ENCODE measurements at places on chromosomes 6 and 20. TPM values are rescaled to one million over a fixed set of nuclear protein-coding genes. Genes with fewer than 3 reads are reported as not detected.

Gene HLA-DQB1
- 0.90 TPM for total RNA-seq

- no peak for DNase-seq
These were observed 137.3 kb downstream of the STXBP5 start for GRCh38 chr6:147341486-147341885.

- DNase-seq: no peak
These were observed 135.3 kb downstream of the ERMARD start for GRCh38 chr6:169886631-169887227.

Gene C20orf202
- not detected for total RNA-seq

GRCh38 chr6:105372142-105372848 is 30.6 kb downstream of the PREP start:
- DNase-seq: no peak

Gene TBX18
- 63.7 TPM for total RNA-seq

DNA sequence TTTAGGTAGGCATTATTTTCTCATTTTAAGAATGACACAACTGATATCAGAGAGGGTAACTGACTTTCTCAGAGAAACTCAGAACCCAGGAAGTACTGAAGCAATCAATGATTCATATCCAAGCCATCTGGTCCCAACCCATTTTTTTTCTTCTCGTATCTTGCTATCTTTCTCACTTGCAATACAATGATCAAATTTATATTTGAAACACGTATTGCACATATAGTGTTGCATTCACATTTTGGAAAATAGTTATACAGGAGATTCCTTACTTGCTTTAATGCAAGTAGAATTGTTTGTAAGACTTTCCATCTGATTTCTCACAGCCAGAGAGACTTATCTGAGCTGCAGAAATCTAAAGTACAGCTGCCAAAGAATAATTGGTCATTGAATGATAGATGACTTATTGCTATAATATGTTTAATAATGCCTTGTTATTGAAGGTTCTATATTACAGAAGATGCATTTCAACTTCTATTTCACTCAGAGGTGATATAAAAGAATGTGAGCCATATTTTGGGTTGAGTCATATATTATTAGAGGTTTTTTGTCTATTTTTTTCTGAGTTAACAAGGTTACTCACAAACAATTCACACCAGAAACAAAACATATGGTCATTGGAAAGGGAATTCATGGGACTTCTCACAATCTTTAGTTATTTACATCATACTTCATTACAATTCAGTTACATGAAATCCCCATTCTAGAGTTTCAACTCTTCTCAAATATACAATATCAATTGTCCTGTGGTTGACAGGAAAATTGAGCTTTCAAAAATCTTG is 337.5 kb upstream of the CITED2 start:
- no peak for DNase-seq

Gene PSORS1C2
- not detected for total RNA-seq

DNA sequence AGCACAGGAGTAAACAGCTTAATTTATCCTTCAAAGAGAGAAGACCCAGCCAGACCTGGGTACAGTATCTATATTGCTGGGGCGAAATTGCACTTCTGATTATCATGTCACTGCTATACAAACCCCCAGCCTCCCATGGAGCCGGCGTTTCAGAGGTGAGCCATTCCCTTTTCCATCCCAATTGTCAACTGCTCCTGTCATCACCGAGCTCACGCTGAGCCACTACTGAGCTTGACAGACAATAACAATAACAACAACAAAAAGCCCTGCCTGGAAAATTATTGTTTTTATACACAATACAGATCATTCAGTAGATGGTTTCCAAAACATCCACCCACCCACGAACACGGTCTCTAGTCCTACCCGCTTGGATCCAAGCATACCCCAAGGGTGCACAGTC is 129.0 kb upstream of the JARID2 start:
- DNase-seq: no peak

GRCh38 chr6:32112431-32112980 is 3.4 kb upstream of the TNXB start:
- DNase-seq: no peak

GRCh38 chr20:1888796-1889463 is 6.3 kb upstream of the SIRPA start:
- no peak for DNase-seq

- DNase-seq: no peak
These were observed 10.5 kb upstream of the PLN start for GRCh38 chr6:118537574-118537973.

DNA sequence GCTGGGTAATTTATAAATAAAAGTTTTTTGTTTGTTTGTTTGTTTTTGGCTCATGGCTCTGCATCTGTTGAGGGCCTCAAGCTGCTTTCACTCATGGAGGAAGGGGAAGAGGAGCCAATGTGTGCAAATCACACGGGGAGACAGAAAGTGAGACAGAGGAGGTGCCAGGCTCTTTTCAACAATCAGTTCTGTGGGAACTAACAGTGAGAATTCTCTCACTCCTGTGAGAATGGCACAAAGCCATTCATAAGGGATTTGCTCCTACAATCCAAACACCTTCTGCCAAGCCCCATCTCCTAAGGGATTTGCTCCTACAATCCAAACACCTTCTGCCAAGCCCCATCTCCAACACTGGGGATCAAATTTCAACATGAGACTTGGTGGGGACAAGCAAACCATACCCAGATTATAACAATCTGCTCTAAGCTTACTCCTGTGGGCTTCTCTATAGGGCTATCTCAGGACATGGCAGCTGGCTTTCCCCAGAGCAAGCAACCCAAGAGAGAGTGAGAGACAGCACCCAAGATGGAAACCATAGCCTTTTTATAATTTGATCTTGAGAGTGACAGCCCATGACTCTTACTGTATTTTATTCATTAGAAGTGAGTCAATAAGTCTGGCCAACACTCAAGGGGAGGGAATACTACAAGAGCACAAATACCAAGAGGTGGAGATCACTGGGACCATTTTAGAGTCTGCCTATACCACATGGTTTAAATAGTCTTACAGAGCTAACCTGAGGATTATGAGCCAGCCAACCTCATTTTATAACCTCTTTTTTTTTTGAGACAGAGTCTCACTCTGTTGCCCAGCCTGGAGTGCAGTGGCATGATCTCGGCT is 22.8 kb upstream of the LRRC1 start:
- no peak for DNase-seq

Gene GFOD1
- total RNA-seq: 28.2 TPM

- DNase-seq: no peak
These were observed 170.2 kb downstream of the HAO1 start for GRCh38 chr20:7770046-7770445.

All from tibial nerve (tissue), 4 donors.